GM23248 (cell line): ENCODE measurements at places on chromosomes 4 and X. TPM values are rescaled to one million over a fixed set of nuclear protein-coding genes. Genes with fewer than 3 reads are reported as not detected.
A peak's percentile ranks its signal among the peaks of the same experiment; 100 is the strongest.

DNA sequence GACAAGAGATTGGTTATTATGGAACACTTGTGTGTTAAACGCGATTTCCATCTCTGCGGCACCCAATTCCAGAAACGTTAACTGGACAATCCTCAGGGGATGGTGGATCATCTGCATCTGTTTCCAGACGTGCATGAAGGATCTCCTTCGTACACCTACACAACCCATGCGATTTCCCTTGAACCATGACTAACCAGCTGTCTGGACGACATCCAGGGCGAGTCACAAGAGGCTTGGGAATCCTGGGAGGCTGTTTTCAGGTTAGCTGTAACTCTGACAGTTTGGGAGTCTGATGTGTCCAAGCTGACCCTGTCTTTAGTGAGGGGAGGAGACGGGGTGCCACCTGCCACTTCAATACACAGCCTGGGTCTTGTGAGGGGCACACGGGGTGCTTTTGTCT, 84.5 kb downstream of the GATB start:
- peaks cover 14% of the 10 kb centered on the region for H3K4me1 ChIP-seq
- H3K4me3 ChIP-seq, result no peak overlapping the region
- H3K27ac ChIP-seq, result peak overlapping the region; percentile 8
- H3K27me3 ChIP-seq, result no peaks in the 10 kb centered on the region
- no peaks in the 10 kb centered on the region for H3K36me3 ChIP-seq
- peak; percentile 95 for DNase-seq

GRCh38 chrX:55488593-55489313, 895 bp downstream of the USP51 start:
- peak; percentile 80 for DNase-seq
- no peaks in the 10 kb centered on the region for H3K27me3 ChIP-seq
- H3K4me1 ChIP-seq, result no peaks in the 10 kb centered on the region
- peak overlapping the region; percentile 91 for H3K4me3 ChIP-seq
- no peaks in the 10 kb centered on the region for H3K36me3 ChIP-seq

DNA sequence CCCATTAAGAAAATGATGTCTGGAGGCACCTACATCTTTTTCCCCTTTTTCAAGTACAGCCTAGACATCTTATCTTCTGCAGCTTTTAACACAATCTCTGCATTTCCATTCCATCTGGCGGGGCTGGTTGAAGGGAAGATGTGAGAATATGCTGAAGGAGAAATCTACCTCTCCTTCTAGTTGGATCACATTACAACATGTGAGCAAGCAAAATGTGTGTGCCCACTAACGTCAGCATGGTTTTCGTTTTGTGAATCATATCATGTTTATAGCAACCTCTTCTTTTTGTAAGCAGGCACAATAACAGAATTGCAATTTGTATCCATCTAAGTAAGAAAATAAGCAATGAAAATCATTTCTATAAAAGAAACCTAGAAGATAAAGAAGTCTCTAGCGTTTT, 28.9 kb upstream of the MID1 start:
- H3K36me3 ChIP-seq, result no peaks in the 10 kb centered on the region
- H3K27me3 ChIP-seq, result no peaks in the 10 kb centered on the region
- DNase-seq, result peak; percentile 53
- H3K4me3 ChIP-seq, result no peak overlapping the region

DNA sequence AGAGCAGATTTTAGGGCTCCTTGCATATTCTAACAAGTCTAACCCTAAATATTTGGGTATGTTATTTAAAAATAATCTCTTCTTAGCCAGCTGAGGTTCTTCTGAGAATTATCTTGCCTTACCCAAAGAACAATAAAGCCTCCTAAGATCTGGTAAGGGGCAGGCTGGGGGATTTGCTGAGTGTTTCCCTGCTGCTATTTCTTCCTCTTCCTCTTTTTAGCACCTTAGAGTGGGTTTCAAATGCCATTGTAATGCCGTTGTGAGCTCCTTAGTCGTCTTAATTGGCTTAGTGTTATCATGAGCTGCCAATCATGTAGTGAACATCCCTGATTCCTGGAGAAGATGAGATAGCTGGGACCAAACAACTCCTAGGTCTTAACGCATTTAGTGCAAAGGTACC, 15.4 kb downstream of the STOX2 start:
- H3K36me3 ChIP-seq, result no peaks in the 10 kb centered on the region
- no peak overlapping the region for H3K4me3 ChIP-seq
- H3K27me3 ChIP-seq, result no peaks in the 10 kb centered on the region; the same call in 1 of the 2 replicates
- no peak overlapping the region for H3K27ac ChIP-seq
- no peak for DNase-seq

DNA sequence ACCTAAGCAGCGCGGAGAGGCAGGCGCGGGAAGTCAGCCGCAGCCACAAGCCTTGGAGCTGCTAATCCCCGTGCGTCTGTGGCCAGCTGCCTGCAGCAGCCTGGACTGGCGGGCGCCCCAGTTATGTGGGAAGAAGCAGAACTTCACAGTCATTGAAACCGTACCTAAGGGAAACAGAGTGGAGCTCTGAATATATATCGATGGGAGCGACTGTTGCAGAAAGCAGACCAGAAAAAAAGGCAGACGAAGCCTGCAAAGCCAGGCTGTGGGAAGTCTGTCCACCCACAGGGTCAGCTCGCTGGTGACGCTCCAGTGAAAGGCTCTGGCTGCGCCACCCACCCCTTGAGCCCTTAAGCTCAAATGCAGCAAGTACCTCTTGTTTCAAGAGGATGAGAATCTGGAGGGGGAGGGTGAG, 24.7 kb downstream of the KCNE5 start:
- no peaks in the 10 kb centered on the region for H3K36me3 ChIP-seq
- peak; percentile 21 for DNase-seq
- no peaks in the 10 kb centered on the region for H3K27me3 ChIP-seq
- no peak overlapping the region for H3K4me3 ChIP-seq
- no peak overlapping the region for H3K27ac ChIP-seq

- DNase-seq, result no peak
- H3K27me3 ChIP-seq, result no peaks in the 10 kb centered on the region
- no peak overlapping the region for H3K27ac ChIP-seq
- H3K4me1 ChIP-seq, result no peaks in the 10 kb centered on the region
- H3K36me3 ChIP-seq, result no peaks in the 10 kb centered on the region
- H3K4me3 ChIP-seq, result no peak overlapping the region
Measured at GRCh38 chrX:2313864-2314640, 186.7 kb downstream of the DHRSX start.

DNA sequence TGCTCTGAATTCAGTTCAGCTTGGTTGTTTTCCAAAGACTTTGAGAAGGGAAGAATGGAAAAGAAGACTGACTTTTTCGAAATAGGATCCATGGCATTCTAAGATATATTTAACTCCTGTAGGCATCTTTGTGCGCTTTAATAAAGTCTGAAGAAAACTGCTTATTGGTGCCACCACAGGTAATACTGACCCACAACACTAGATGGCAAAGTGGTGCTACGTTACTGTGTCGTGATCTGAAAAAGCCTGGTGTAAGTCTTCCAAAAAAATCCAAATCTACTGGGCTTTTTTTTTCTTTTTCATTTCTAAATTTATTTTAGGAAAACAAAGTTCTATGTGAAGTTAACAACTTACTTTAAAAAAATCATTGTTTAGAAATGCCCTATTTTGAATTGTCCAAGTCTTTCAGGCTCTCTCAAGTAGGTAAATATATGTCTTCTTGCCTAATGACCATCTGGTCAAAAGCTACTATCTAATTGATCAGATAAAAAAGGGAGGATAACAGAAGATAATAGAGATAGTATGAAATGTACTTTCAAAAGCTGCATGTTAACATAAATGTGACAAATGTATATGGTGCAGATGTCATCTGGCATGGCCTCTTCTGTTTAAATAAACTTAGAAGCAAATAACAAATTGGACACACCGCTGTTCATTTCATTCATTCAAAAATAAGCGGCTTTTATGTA, 47.0 kb upstream of the MID1IP1 start:
- no peaks in the 10 kb centered on the region for H3K36me3 ChIP-seq
- no peak overlapping the region for H3K27ac ChIP-seq
- H3K27me3 ChIP-seq, result no peaks in the 10 kb centered on the region
- no peaks in the 10 kb centered on the region for H3K4me1 ChIP-seq

DNA sequence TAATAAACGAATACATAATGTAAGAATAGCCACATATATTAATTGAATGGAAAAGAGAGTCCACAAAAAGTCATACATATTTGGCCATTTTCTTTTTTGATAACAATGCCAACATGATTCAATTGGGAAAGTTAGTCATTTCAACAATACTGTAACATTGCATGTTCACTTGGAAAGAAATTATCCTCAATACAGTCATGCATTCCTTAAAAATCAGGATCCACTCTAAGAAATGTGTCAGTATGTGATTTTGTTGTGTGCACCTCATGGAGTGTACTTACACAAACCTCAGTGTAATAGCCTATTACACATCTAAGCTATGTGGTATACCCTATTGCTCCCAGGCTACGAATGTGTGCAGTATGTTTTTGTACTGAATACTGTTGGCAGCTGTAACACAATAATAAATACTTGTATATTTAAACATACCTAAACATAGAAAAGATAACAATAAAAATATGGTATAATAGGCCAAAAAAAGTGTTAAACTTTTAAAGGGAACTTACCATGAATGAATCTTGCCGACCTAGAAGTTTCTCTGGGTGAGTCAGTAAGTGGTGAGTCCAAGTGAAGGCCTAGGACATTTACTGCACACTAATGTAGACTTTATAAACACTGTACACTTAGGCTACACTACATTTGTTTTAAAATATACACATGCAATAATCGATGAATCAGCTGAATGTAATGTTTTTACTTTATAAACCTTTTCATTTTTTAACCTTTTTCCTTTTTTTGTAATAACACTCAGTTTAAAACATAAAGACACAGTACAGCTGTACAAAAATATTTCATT, 806.8 kb downstream of the PCDH18 start:
- H3K4me3 ChIP-seq, result no peak overlapping the region
- H3K4me1 ChIP-seq, result no peaks in the 10 kb centered on the region
- no peaks in the 10 kb centered on the region for H3K27me3 ChIP-seq
- no peak overlapping the region for H3K27ac ChIP-seq
- no peak for DNase-seq
- H3K36me3 ChIP-seq, result no peaks in the 10 kb centered on the region

DNA sequence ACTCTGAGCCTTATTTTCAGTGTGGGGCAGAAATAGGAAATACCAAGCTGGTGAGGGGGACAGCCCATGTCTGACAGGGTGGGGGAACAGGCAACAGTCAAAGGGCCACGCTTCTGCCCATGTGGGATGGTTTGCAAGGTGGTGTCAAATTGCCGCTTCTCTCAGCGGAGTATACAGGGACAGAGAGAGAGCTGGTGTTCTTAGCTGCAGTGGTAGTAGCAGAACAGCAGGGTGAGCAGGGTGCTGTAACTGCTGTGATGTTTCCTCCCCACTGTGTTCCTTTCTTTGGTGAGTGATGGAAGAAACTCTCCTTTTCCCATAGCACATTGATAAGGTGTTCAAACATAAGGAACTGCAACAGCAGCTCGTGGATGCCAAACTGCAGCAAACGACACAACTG, 37.9 kb downstream of the RBBP7 start:
- DNase-seq, result no peak
- peaks cover 13% of the 10 kb centered on the region for H3K4me1 ChIP-seq
- no peaks in the 10 kb centered on the region for H3K27me3 ChIP-seq
- no peaks in the 10 kb centered on the region for H3K36me3 ChIP-seq
- no peak overlapping the region for H3K27ac ChIP-seq

UGT2B11 gene
- polyA plus RNA-seq, result not detected in 2 replicates

SHOX gene
- polyA plus RNA-seq, result not detected in 2 replicates

BEX5 gene
- polyA plus RNA-seq, result not detected in 2 replicates

SPIN3 gene
- polyA plus RNA-seq, result 8.8 and 10.1 TPM in 2 replicates

HMGN5 gene
- polyA plus RNA-seq, result 3.7 and 4.2 TPM in 2 replicates
